AG10803 (cell line): ENCODE measurements at places on chromosomes 3 and 15.

- no peak for DNase-seq
Observed at GRCh38 chr3:39262846-39263245, 17.0 kb downstream of the CX3CR1 start.

GRCh38 chr15:66069751-66070150, 183.8 kb downstream of the MEGF11 start:
- no peak for DNase-seq

DNA sequence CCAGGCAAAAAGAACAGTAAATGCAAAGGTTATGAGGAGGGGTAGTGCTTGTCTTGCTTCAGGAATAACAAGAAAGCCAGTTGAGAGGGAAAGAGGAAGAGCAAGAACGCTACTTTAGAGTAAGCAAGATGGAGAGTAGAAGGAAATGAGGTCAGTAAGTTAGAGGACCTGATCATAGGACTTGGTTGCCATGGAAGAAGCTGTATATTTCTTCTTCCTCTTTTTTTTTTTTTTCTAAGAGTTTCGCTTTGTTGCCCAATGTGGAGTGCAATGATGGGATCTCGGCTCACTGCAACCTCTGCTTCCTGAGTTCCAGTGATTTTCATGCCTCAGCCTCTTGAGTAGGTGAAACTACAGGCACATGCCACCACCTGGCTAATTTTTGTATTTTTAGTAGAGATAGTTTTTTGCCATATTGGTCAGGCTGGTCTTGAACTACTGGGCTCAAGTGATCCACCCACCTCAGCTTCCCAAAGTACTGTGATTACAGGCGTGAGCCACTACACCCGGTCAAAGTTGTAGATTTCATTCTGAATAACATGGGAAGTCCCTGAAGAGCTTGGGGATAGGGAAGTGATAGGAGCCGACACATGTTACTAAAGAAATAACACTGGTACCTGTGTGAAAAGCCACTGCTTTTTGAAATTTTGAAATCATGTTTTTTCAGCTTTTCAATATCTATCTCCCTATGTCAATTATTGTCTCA, 527.9 kb upstream of the NAALADL2 start:
- no peak for DNase-seq

DNA sequence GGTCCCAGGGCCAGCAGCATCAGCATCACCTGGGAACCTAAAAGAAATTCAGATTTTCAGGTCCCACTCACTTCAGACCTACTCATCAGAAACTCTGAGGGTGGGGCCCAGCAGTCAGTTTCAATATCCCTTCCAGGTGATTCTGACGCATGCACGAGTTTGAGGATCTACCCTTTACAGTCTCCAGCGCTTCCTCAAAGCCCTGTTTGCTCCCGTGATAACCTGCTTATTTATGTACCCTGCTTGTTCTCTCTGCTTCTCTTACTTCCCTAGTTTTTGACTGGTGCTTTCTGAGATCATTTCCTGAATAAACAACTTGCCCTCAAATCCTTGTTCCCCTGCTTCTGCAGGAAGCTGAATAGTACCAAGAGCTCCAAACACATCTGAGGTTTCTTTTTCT, 245.3 kb downstream of the ZNF621 start:
- DNase-seq: no peak

GRCh38 chr3:190495354-190495753, 18.5 kb upstream of the IL1RAP start:
- no peak for DNase-seq
